AG09309 (cell line): ENCODE measurements at places on chromosomes 1 and 21.

DNA sequence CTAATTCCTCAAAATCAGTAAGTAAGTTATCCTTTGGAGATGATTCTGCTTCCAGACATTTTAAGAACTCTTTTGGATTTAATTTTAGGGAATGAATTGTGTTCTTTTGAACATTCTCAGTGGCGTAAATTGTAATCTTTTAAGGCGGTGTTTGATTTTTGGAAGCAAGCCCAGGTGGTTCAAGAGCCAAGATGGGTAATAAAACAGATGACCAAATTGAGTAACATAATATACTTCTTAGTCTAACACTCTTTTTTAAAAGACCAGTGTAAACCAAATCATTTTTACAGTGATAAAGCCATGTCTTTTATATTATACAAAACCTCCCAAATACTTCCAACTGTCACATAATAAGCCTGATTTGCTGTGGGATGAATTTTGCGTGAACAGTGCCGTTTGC is 133.8 kb downstream of the LRRC40 start:
- peak; percentile 50 for DNase-seq

DNA sequence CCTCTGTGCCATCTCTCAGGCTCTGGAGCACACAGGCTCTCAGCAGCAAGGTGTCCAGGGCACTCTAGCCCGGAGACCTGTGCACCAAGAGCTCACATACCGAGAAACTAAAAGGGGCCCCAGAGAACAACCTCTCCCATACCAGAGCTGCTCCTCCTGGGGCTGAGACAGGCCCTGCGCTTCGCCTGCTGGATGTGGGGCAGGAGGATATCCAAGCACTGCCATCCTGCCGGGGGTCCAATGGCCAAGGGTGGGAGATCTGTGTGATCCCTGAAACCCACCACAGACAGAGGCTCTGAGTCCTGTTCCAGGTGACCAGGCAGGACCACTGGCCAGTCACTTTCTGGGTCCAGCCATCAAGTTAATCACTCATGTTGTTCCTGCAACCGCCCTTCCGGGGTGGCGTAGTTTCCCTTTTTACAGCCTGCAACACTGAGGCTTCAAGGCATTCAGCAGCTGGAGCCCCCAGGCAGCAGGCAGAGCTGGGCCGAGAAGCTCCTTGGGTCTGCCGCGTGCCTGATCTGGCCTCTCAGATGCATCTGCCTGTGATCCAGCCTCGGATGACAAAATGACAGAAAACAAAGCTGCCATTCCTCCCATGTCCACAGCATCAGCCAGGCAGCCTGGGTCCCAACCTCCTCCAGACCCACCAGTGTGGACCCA is 36.7 kb upstream of the ACTRT2 start:
- DNase-seq: no peak

DNA sequence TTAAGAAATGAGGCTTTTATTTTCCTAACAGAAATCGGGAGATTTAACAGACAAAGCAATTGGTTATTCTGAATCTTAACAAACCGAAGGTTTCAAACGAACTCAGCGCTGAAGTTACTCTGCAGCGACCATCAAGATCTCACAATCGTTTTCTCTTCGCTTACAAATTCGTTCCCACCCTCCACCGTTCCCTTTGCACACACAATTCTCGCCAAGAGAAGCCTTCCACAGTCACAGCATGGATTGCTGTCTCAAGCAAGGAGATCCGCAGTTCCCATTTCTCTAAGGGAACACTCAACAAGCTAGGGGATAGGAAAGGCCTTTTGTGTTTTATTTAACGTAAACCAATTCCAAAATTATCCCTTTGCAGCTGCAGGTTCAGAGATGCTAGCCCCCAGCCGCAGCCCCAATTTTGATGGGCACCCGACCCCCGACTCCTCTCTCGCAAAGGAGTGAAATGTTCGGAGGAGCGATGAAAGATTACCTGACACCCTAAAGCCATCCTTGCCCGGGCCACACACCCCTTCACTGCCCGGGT is 755 bp downstream of the FBXO42 start:
- DNase-seq: no peak

DNA sequence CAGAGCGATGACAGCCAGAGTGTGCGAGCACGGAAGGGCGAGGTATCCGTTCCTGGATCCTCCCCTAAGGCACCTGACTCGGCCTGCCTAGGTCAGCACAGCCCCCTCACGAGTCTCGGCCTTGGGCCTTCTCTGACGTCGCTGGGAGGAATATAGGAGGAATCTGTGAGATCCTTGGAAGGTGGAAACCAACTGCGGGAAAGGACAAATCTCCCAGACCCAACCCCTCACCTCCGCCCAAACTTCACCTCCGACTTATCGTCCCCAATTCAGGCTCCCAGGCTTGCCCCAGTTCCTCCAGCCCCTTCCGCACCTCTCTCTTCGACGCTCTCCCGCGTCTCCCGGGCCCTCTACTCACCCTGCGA is 494 bp downstream of the APH1A start:
- DNase-seq: no peak

DNA sequence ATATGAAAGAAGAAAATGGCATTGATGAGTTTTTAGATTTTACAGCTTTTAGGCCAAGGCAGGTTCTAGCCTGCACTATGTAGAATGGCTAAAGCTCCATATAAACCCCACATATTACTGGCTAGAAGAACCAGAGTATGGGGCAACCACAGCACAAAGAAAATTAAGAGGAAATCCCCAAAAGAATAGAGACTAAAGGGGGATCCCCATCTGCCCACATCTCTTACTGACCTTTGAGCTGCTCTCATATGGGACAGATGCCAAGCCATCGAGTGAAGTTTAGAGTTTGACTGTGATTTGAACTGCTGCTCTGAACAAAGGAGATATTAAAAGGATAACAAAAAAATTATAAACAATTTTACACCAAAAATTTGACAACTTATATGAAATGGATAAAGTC is 102.2 kb upstream of the HAO2 start:
- DNase-seq: no peak

- no peak for DNase-seq
These were observed 92.6 kb upstream of the MAGI3 start for GRCh38 chr1:113297749-113298148.

- peak; percentile 53 for DNase-seq
These were observed 176.8 kb downstream of the DISC1 start for GRCh38 chr1:231803353-231803752.

DNA sequence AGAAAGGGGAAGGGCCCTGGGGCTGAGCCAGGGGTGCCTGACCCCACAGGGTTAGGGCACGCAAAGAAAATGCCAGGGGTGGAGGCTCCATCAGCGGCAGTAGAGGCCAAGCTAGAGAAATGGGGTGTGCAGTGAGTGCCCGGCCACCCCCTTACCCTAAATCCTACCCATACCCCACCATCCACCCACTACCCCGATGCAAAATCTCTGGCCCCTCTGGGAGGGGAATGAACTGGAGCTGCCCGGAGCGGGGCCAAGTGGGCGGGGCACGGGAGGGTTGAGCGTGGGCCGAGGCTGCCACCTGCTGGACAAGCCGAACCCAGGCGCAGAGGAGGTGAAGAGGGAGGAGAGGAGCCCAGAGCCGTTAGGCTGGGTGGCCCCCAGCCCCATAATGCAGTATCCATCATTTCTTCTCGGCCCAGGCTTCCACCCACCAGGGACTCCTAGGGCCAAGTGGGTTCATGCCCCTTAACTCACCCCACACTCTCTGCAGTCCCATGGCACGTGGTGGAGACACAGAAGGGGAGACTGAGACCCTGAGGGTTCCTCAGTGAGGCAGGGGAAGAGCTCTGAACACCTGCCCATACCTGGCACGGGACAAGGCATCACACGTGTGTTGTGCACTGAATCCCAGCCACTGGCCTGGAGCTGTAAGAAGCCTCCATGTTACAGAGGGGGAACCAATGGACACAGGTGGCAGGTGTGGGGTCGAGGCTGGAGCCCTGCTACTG is 1.4 kb upstream of the C1QC start:
- no peak for DNase-seq

- no peak for DNase-seq
These were observed 107.2 kb upstream of the MARK1 start for GRCh38 chr1:220420726-220421125.

- peak; percentile 99 for DNase-seq
These were observed 5.7 kb upstream of the PPP1R15B start for GRCh38 chr1:204417074-204417997.

- no peak for DNase-seq
These were observed at the start of gene SLC2A5 for GRCh38 chr1:9069326-9070100. TSS of gene SLC2A5 (minus strand) at chr1:9069635. CDS start at chr1:9069536, 99 bp downstream.

DNA sequence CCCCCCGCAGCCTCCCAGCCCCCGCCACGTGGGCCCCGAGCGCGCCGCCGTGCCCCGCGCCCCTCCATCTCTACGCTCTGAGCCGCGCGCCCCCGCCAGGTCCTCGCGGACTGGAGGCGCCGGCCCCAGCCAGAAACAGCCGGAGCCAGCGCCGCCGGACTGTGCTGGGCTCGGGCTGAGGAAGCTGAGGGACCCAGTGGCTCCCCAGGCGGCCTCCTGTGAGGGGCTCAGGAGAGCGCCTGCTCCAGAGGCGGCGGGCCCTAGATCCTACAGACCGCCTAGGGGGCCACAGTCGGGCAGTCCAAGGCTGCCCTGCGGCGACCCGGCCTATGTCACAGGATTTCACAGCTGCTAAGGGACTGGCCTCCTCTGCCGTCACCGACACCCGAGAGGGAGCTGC is 82.1 kb downstream of the NENF start:
- no peak for DNase-seq

DNA sequence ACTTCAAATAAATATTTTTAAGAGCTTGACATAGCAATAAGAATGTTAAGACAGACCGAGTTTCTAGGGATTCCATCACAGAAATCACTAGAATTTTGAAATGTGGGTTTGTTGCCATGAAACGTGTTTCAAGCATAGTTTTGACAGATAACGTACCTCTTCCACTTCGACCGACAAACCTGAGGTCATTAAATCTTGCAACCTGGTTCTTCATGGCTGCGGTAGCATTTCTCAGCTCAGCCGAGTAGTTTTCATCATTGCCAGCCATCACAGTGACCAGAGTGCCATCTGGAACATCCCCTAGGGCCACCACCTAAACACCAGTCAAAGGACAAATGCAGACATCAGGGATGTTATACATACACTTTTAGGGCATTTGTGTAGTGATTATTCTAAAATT is 168.7 kb downstream of the RUNX1 start:
- no peak for DNase-seq

DNA sequence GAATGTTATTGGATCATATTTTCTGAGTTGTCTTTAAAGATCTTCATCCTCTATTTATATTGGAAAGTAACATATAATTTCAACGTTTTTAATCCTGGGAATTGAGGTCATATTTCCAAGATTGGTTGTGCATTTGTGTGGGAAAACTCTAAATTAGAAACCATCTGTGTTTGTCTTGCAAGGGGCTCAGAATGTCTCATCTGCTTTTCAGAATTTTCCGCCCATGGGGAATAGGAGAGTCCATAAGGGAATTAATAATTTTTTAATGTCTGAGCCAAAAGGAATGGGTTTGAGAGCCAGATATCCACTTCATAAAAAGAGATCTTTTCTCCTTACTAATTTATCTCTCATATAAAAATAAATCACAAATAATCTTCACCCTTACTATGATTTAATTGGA is 84.8 kb upstream of the MAP1LC3C start:
- DNase-seq: no peak

DNA sequence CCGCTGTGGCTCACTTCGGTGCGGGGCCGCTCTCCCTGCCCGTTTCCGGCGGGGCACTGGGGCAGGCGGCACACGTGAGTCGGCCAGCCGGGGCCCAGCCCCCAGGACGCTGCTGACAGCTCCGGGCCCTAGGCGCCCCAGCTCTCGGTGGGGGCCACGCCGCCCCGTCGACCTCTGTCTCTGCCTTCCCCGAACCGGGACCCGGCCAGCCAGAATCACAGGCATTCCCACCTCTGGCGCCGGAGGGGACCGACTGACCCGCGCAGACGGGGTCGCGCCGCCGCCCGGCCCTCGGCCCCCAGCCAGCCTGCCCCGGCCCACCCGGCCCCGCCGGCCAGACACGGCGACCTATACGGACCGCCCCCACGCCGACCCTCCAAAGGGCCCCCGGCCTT is 755 bp downstream of the SCMH1 start:
- DNase-seq: no peak

DNA sequence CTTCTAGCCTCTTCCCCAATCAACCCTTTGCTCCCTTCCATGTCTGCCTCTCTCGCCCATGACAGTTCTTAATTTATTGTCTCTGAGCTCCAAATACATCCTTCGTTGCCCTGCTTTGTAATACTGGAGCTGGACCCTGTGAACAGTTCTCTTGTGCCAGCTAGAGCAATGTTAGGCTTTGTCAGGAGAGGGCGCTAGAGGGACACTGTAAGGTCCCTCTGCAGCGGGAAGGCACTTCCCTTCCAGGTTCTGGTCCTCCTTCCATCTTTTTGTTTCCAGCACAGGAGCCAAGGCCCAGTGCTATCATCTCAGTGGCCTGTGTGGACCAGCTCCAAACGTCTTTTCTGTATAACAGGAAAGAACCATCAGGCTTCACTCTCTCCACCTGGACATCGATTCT is 95.9 kb downstream of the PTPRU start:
- DNase-seq: no peak

GRCh38 chr21:32328595-32328994 is 29.9 kb downstream of the MRAP start:
- no peak for DNase-seq

DNA sequence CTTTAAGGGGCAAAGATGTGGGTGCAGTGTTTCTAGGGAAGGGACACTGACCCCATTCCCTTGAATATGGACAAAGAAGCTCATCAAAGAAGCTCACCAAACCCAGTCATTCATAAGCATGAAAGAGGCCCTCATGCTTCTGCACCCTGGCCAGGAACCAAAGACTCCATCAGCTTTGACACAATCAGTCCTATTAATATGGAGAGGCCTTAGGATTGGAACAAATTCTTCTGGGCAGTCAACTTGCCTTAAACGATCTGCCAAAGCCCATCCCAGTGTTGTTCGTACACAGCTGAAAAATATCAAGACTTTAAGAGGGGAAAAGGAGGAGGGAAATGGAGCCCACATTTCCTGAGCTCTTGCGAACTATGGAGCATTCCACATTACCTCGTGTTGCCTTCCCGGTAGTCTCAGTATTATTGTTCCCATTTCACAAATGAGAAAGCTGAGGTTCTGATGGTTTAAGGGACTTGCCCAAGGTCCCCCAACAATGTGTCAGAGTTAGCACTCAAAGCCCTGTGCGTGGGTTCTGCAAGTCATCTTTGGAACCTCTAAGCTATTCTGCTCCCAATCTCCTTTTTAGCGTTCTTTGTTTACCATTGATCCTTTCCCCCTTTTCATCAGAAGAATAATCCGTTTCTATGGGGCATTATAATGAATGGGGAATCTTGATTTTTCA is 161.9 kb downstream of the ZBTB18 start:
- no peak for DNase-seq

DNA sequence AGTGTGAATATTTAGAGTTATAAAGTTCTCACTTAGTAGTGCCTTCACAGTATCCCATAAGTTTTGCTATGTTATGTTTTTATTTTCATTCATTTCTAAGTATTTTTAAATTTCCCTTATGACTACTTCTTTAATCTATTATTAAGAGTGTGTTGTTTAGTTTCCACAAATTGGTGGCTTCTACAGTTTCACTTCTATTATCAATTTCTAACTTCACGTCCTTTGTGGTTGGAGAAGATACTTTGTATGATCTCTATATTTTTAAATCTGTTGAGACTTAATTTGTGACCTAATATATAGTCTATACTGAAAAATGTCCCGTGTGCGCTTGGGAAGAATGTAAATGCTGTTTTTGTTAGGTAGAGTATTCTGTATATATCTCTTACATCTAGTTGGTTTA is 11.7 kb downstream of the CHIA start:
- DNase-seq: no peak

- DNase-seq: no peak
These were observed 75.7 kb upstream of the SPATA6 start for GRCh38 chr1:48547561-48548220.

- no peak for DNase-seq
These were observed 10.3 kb downstream of the ALX3 start for GRCh38 chr1:110060034-110060661.

- no peak for DNase-seq
These were observed 24.8 kb upstream of the GFI1 start for GRCh38 chr1:92511541-92511940.
